ENCODE measurements at places on chromosomes 12 and 14. TPM values are rescaled to one million over a fixed set of nuclear protein-coding genes. Genes with fewer than 3 reads are reported as not detected.

KERA gene
- total RNA-seq: not detected

STAB2 gene
- total RNA-seq: not detected

INSM2 gene
- total RNA-seq: not detected

FAM186B gene
- total RNA-seq: 0.31 TPM

FBXO34 gene
- total RNA-seq: 43.5 TPM

MMP17 gene
- not detected for total RNA-seq

TRPV4 gene
- not detected for total RNA-seq

CELA1 gene
- not detected for total RNA-seq
